Activated CD4-positive, alpha-beta memory T cell treated with anti-CD3 and anti-CD28 coated beads for 36 hours (primary cell): ENCODE measurements at places on chromosomes 3 and 15.

- no peak for DNase-seq
Measured at GRCh38 chr15:91228383-91228782, 128.3 kb downstream of the SV2B start.

DNA sequence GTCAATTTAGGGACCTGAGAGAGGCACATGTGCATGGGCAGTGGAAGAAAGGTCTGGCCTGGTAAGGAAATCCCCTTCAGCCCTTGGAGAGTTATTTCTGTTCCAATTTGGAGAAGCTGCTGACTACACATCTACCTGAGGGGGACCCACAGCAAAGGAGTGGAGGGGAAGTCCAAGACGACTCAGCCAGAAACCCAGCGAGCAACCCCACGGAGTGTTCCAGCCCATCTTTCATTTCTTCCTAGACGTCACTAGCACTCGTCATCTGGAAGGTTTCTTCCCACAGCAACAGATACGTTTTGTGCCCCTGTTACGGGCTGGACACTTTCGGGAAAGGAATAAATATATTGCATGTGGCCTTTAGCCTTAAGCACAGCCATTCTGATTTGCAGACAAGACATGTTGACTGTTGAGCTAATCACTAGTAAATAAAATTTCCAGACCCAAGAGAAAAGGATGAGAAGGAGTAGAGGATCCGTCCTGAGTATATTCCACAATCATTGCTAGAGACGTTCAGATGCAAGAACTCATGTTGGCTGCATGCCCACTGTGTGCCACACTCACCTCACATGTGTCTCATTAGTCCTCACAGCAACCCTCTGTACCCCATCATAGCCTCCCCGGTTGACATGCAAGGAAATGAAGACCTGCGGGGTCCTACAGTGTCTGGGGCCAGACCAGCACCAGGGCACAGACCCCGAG, 7.8 kb upstream of the FAM174B start:
- peak; percentile 73 for DNase-seq

DNA sequence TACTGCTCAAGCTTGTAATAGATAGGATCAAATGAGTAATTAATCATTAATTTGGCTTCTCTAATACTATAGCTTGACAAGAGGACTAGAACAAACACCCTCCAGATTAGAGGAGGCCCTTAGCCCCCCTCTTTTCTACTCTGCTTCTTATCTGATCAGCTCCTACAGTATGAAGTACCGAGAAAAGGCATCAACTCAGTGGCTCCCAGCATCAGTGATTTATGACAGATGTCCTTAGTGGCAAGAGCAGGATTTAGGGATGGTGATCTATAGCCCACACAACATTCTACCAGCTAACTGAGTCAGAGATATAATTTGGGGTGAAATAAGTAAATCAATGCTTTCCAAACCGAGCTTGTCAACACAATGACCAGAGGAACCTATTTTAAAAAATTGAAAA, 541.1 kb downstream of the NLGN1 start:
- DNase-seq, result no peak

GRCh38 chr3:141419946-141420345, 51.6 kb downstream of the ZBTB38 start:
- DNase-seq, result no peak

GRCh38 chr15:77768107-77768506, 135.4 kb upstream of the LINGO1 start:
- DNase-seq, result no peak

DNA sequence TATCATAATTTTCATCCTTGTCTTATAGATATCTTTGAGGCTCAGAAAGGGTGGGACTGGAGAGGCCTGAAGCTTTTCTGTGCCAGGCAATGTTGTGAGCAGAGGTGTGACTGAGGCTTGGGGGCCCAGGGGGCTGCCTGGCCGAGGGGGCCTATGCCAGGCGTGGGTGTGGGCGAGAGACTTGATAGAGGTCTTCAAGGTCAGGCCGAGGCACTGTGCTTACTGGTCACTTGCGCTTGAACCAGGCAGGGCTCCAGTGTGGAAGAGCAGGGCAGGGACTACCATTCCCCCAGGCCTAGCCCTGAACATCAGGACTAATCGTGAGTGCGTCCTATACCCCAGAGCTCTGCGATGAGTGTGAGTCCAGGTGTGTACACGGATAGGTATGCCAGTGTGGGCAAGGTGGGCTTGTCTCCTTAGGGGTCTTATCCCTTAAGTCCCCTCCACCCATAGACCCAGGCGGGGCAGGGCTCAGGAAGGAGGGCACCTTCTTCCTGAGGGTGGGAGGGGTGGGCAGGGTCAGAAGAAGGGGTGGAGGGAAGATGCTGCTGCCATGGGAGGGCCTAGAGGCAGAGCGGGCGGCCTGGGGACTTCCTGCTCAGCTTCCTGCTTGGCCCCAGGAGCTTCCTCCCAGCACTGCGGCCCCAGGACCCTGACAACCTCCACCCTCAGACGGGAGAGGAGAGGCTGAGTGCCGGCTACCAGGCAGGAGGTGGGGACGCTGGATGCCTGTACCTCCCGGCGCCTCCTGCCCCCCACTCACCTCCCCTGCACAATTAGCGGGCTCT, 84.7 kb downstream of the LINGO1 start:
- no peak for DNase-seq

GRCh38 chr3:141000686-141001085, 50.5 kb upstream of the SPSB4 start:
- DNase-seq, result no peak

GRCh38 chr15:96869122-96869521, 538.6 kb downstream of the NR2F2 start:
- no peak for DNase-seq

GRCh38 chr15:94080416-94080815, 150.9 kb upstream of the MCTP2 start:
- DNase-seq, result peak; percentile 13

DNA sequence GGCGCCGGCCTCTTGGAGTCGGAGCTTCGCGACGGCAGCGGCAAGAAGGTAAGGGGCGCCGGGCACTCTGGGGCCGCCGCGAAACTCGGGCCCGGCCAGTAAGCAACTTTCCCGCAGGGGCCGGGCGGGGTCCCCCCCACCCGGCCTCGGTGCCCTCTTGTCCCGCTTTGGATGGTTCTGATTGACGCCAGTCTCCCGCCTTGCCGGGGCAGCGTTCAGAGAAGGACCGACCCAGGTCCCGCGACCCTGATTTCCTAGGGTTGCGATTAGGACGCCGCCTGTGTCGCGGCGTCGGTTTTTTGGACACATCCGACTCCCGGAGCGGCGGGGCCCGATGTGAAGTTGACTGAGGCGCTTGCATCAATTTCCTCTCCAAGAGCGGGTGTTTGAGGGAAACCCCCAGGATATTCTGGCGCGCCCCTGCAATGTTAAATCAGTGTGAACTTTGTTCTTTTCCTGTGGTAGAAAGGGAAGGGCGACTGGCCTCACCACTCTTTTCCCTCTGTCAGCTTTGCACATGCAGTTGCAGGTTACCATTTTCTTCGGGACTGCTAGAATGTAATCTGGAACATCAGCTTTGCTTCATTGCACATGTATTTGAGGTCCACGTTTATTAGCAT, 755 bp downstream of the PDE8A start:
- peak; percentile 79 for DNase-seq

DNA sequence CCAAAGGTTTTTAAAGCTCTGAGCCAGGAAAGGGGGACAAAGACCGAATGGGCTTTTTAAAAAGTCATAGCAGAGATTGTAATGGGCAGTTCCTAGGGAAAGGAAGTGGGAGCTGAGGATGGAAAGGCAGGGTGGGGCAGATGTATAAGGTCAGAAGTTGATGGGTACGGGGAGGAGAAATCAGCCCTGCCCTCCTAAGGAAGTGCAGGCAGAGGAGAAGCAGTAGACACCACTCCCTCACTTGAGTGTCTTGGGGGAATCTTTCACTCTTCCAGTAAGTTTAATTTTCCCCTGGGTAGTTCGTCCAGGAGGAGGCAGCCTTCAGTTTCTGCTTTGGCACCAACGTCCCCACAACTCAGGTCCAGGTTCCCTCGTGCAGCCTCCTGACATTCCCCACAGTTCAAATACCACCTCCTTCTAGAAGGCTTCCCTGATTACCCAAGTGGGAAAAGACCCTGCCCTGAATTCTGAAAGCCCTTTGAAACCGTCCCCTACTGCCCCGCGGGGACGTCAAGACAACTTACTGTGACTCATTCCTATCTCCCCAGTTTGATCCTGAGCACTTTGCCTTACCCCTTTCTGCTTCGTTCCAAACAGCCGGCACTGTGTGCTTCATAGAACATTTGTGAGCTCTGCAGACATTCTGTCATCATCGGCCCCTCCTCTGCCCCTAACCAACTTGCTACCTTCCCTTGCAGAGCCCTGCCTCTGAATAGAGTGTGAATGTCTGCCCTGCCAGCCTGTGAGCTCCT, 14.3 kb upstream of the SRP14 start:
- DNase-seq, result no peak

GRCh38 chr3:178117641-178118040, 418.6 kb upstream of the KCNMB2 start:
- no peak for DNase-seq

DNA sequence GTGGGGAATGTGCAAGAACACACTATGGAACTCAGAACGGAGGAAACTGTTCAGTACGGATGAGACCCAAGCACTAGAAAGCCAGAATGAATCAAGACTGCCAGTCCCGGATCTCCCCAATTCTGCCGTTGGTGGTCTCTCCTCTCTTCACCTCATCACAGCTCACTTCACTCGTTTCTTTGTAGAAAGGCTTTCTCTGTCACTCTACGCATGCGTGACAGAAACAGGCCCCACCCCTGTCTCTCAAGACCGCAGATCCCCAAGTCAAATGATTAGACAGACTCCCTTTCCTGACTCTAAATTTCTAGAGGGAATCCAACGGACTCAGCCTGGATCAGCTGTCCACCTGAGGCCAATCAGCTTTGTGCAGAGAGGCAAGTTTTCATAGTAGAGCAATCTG, 505.7 kb upstream of the ADAMTS9 start:
- DNase-seq, result no peak

DNA sequence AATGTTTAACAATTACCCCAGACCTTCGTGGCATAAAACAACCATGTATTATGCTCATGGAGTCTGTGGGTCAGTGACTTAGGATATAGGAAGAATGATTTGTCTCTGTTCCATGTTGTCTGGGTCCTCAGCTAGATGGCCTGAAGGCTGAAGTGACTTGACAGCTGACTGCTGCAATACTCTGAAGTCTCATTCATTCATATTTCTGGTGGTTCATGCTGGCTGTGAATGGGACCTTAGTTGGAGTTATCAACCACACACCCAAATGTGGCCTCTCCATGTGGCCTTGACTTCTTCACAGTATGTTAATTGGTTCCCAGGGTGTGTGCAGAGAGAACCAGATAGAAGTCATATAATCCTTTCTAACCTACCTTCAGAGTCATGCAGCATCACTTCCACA, 145.1 kb upstream of the BFSP2 start:
- no peak for DNase-seq

GRCh38 chr15:91891788-91892345, 38.4 kb downstream of the SLCO3A1 start:
- no peak for DNase-seq

DNA sequence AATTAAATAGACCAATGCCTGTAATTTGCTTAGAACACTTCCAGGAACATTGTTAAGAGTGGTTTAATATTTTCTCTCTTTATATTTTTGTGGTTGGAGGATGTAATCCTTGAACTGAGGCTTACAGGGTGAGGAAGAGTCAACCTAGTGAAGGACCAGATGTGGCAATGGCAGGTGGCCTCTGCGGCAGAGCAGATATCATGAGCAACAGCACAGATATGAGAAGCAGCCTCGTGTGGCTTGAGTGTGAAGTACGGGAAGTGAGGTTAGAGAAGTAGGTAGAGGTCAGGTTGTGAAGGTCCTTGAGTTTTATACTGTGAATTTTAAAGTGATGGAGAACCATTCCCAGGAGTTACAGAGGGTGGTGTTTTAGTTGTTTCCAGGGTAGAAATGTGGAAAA, 417.6 kb upstream of the SUCLG2 start:
- no peak for DNase-seq

- no peak for DNase-seq
Measured at GRCh38 chr3:182904164-182904563, 76.2 kb downstream of the DCUN1D1 start.

DNA sequence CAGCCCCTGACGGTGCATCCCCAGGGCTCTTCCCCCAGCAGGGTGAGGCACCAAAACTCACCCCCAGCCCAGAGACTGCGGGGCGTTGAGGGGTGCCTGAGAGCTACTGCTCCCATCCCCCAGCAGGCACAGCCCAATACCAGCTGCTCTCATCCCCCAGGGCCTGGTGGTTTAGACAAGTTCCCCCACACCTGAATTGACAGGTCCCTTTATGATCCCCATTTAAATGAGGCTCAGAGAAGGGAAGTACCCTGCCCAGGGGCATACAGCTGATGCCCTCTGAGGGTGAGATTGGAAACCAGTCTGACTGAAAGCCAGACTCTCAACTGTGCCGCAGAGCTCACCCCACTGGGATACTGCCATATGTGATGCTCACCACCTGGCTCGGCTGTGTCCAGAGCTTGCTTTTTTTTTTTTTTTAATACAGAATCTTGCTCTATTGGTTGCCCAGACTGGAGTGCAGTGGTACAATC, 20.1 kb downstream of the DUSP7 start:
- no peak for DNase-seq
